ENCODE measurements at places on chromosomes 1 and 21.

- DNase-seq: no peak
Measured at GRCh38 chr1:2978691-2979190, 42.5 kb upstream of the ACTRT2 start.

- DNase-seq: no peak
Measured at GRCh38 chr1:204509186-204509635, 7.0 kb upstream of the MDM4 start.

DNA sequence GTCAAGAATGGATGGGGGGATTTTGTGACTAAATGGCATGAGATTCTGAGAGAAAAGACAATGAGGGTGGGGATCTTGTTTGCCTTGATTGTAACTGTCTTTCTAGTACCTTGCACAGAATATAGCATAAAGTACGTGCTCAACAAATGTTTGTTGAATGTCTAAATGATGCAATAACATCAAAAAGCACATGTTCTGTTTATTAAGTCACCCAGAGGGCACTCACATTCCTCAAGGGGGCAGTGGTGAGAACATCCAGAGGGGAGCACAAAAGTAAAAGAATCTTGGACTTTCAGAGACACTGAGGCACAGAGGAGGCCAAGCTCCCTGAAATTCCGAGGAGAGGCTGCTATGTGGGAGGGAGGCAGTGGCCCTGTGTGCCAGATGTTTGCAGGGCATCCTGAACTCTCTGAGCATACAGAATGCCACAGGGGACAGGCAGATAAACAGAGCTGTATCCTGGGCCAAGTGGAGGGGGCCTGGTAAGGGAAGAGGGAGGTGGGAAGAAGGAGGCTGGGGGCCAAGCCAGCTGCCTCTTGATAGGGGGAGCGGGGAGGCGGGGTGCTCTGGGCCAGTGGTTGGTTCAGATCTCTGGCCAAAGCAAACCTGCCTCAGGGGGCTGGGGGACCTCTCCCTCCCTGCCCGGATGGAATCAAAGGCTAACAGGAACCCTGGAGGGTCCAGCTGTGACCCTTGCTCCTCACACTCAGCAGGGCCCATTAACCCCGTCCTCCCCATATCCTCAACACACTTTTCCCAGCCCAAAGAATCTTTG lies 6.5 kb upstream of the ATP1A2 start:
- DNase-seq: no peak

DNA sequence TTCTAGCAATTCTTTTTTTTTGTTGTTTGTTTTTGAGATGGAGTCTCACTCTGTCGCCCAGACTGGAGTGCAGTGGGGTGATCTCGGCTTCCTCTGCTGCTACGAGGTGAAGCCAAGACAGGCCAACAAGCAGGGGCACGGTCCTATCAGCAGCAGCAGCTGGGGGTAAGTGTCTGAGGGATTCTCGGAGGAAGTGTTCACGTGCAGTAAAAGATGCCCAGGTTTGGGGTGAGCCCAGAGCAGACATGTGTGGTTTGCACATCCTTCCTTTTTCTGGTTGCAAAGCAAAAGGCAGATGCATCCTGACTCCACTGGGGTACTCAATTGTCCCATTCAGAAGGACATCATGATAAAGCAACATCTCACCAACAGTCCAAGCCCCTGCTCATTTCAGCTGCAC lies 27.7 kb downstream of the PIGP start:
- no peak for DNase-seq

DNA sequence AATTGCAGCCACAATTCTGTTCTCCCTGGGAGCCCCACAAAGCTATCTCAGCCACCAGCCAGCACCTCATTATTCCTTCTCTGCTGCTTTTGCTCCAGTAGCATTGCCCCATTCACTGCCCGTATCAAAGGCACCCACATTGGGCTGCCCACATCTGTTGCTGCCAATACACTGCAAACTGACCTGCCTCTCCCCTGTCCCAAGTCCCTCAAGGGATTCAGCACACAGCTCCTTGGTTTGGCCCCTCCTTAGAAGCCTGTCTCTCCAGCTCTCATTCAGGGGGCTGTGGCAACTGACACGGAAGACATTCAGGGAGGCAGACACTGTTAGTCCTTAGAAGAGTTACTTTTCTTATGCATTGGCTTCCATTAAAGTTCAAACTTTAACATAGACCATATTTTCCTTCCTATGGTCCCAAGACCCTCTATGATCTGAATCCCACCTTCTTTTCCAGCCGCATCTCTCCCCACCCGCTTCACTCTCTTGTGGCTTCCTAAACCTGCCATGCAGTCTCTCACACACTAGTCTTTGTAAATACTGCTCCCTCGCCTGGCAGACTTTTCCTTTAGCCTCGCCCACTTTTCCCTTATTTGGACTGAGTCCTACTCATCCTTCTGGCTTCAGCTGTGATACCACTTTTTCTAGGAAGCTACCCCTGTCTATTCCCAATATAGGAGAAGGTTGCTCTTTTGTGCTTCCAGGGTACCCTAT lies 19.3 kb upstream of the KLHDC8A start:
- DNase-seq: no peak

- DNase-seq: no peak
Measured at GRCh38 chr1:43536196-43536863, 5.6 kb downstream of the PTPRF start.

DNA sequence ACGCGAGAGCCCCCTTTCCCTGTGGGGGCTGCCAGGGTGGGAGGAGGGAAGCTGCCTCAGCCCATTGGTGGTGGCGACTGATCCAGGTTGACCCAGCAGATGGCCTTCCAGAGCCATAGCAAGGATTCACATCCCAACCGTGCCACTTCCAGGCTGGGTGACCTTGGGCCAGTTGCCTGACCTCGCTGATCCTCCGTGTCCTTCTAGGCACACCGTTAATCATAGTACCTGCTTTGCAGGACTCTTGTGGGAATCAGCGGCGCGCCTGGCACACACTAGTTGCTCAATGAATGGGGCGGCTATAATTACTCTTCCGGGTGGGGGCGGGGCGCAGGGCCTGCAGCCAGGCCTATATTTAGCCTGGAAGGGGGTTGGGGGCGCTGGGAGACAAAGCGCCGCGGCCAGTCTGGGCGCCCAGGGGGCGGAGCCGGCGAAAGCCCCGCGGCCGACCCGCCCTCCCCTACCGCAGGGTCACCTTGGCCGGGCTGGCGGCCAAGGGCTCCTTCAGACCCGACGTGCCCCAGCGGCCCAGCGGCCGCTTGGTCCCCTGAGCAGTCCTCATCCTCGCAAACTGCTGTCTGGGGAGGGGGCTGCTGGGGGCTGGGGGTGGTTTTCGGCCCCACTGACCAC lies 5.1 kb downstream of the HSPB7 start:
- DNase-seq: peak; percentile 17

DNA sequence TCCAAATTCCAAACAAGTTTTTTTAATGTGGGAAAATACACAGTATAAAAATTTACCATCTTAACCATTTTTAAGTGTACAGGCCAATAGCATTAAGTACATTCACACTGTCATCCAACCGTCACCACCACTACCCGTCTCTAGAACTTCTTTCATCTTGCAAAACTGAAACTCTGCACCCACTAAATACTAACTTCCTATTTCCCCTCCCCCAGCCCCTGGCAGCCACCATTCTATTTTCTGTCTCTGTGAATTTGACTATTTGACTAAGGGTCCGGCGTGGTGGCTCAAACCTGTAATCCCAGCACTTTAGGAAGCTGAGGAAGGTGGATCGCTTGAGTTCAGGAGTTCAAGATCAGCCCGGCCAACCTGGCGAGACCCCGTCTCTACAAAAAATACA lies 36.1 kb downstream of the CLSTN1 start:
- peak; percentile 28 for DNase-seq

- no peak for DNase-seq
Measured at GRCh38 chr1:41502912-41503311, 18.4 kb upstream of the EDN2 start.

DNA sequence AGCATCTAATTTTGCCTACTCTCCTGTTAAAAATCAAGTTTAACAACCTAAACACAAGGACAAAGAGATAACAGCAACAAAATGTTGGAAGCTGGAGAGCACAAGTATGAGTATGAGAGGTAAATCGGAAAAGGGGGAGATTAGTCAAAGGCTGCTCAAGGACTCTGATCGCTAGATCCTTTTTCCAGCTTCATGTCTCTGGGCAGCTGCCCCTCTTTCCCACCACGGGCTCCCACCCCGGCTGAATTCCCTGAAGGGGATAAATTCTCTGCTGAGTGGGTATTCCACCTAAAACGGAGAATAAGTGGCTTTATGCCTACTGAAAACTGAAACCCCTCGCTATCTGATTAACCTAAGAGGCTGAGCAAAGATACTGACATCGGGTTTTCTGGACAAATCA lies 696 bp upstream of the CTBS start:
- no peak for DNase-seq

GRCh38 chr1:7127322-7128075 lies 342.2 kb downstream of the CAMTA1 start:
- no peak for DNase-seq

DNA sequence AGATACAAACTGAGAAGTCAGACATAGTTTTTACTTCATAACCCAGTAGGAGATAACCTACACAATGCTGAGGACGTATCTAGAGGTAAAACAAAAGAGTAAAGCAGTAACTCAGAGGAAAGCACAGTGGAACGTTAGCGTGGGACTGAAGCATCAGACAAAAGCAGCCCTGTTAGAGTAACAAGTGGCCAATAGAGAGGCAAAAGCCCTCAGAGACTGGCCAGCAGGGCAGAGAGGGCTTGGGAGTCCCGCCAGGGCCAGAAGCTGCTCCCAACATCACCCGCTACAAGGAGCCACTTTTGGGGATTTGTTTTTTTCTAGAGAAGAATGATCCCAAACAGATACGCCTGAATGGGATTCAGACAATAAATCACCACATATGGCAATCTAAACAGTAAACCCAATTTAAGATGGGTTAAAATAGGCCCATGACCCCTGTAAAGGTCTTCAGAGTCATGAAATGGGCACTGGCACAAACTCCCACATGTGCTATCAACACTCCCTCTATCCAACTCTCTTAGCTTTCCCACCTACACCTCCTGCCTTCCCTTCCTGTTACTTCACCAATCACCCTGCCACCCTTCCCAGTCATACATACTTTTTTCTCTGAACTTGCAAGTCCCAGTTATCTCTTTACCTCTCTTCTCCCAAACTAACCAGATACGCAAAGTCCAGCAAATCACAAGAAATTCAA lies 17.2 kb downstream of the TADA1 start:
- no peak for DNase-seq

GRCh38 chr1:152543820-152544219 lies 22.8 kb downstream of the LCE3E start:
- no peak for DNase-seq

DNA sequence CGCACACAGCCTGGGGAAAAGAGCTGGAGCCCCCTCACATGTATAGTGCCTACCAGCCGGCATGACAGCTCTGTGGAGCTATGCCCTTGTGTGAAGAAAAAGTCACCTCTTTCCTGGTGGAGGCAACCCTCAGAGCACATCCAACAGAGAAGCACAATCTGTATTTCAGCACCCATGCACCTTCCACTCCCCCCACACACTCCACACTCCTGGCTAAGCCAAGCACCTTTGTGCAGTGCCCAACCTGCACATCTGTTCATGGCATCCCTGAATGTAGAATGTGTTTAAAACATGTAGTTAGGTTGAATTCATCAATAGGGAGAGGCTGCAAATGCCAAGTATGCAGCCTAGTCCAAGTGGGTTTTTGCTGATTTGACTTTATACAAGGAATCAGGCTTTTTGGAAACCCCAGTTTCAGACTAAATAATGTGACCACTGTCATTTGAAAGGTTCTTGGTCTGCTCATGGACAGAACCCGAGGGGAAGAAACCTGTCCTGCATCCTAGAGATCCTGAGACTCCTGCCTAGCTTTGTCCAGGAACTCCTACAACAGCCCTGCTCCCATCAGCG lies 197.1 kb downstream of the TOMM20 start:
- no peak for DNase-seq

DNA sequence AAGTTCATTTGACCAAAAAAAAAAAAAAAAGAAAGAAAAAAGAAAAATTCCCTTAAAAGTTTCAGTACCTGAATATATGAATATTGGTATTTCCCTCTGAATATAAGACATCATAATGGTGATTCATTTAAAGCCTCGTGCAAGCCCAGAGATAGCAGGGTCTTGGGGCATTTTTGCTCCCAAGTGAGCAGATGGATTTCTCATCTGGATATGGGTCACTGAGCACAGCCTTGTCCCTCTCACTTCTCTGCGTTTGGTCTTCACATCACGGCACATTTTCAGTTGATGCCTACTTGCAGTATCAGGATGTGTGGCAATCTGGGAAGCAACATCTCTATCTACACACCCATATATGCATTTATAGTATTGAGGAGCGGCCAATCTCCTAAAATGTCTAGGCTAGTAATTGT lies 12.7 kb downstream of the CD58 start:
- no peak for DNase-seq

Measured in stimulated activated CD8-positive, alpha-beta memory T cell treated with anti-CD3 and anti-CD28 coated beads, Interleukin-2, amount 100 ng/mL, for 48 hours (primary cell).